NCI-H187 treated with DMSO at 0.1 percent for 48 hours (cell line): ENCODE measurements at places on chromosomes 2 and 18.

GRCh38 chr2:225842939-225843338 is 443.4 kb downstream of the NYAP2 start:
- no peak for DNase-seq

GRCh38 chr2:5751873-5752482 is 59.8 kb downstream of the SOX11 start:
- no peak for DNase-seq

GRCh38 chr2:8892111-8892510 is 54.7 kb upstream of the KIDINS220 start:
- DNase-seq, result no peak

DNA sequence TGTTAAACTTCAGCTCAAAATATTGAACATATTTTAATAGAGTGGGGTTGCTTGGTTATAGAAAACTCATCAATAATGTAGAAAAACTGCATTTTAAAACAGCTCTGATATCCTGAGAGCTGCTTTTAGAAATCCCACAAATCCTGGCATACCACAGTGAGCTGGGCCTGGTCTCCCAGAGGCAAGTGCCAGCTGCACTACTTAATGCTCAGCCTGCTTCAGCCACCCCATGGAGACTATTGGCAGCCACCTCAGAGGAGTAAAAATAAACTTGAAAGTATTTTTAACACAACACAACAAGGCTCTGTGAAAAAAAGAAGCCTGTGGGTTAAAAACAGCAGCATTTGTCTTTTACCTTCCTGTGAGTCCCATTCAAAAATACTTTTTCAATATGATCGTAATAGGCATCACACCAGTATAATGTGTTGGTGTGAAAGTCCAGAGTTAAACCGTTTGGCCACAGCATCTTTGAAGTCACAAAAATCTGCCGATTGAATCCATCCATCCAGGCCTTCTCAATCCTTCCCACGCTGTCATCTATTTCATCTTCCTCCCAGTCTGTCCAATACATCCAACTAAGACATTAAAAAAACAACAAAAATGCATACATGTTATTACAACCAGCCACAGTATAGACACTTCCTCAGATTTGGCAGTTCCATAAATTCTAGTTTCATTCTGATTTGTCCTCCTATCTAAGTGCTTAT is 1115.3 kb downstream of the LRP1B start:
- no peak for DNase-seq

DNA sequence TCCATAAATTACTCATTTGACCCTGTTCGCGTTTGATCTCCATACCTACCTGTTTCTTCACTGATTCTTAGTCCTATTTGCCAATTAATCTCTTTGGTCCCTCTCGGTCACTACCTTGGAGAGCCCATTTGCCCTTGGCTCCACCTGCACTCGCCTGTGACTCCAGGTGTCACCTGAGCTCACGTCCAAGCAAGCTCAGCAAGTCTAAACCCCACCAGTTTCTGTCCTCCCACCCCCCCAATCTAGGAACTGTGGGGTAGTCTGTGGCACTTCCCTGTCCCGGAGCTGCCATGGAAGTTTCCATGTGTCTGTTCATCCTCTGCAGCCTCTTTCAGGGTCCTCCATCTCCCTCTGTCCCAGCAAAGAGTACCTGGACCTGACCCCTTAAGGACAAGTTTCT is 68.1 kb upstream of the BCL2L11 start:
- no peak for DNase-seq

GRCh38 chr2:197268786-197269584 is 41.6 kb downstream of the ANKRD44 start:
- DNase-seq, result no peak

DNA sequence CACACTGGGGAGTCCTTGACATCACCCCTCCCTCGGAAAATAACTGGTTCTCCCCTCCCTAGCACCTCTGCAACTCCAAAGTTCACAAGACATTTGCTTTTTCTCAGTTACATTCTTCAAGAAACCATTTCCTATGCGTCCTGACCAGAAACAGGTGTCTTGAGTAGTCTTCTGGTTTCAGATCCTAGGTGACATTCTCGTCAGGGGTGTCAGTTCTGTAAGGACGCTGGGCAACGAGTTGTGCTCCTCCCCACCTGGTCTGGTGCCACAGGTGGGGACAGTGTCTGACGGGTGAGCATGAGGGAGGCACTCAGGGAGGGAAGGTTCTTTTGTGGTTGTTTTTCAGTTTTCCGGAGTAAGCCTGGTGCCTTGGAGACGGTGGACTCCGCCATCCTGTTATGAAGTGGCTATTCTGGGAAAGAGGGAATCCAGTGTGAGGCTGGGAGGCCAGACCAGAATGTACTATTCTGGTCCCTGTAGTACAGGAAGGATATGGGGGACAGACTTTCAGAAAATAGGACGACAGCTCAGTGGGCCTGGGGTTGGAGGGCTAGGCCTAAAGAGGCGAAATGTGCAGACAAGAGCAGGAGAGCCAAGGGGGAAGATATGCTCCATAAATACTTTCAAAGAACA is 50.6 kb downstream of the EPAS1 start:
- DNase-seq, result no peak

DNA sequence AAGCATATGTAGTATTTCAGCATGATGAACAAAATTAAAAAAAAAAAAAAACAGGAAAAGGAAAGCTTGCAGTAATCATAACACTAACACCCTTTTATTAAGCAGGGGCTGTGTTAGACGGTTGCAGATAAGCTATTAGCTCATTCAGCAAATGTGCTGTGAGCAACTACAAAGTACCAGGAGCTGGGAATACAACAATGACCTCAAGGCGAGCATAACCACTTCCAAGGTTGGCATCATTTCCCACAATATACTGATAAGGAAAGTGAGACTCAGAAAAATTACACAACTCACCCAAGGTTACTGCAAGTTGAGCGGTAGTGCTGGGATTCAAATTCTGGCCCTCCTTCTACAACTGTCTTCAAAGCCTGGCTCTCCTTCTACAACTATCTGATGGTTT is 38.2 kb upstream of the ACTR3 start:
- no peak for DNase-seq

DNA sequence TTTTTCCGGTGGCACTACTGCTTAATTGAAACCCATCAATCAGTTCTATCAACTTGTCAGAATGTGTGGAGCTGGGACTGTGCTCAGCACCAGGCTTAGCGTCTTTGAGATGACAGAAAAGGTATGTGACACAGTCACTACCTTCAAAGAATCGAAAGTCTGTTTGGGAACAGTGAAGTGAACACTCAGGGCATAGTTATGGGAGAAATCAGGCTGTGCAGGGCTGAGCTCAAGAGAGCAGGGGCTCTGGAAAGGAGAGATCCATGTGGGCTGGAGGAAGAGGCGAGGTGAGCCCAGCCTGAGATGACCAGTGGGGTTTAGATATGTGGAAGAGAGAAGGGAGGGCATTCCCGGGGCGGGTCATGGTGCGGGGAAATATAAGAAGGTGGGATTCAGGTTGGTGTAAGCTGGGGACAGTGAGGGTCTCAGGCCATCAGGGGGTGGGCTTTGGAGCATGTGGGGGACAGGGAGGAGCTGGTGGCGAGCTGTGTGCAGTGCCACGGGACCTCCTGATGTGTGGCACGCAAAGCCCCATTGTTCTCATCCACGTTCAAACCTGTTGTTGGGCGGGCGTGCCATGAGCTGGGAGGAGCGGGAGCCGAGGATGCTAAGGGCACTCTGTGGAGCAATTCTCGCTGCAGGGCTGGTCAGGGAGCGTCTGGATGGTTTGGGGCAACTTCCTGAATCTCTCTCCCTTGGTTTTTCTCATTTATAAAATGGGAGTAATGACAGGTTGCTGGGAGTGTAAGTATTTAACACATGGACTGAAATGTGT is 72.5 kb downstream of the VAPA start:
- DNase-seq, result no peak

- DNase-seq, result no peak
These were observed 31.2 kb upstream of the HPCAL1 start for GRCh38 chr2:10271509-10271908.

GRCh38 chr18:12777500-12777944 is 74.7 kb downstream of the PSMG2 start:
- no peak for DNase-seq

- DNase-seq, result no peak
These were observed 106.8 kb downstream of the HRH4 start for GRCh38 chr18:24567199-24567598.

- no peak for DNase-seq
These were observed 77.2 kb downstream of the NAT8 start for GRCh38 chr2:73564986-73565385.

DNA sequence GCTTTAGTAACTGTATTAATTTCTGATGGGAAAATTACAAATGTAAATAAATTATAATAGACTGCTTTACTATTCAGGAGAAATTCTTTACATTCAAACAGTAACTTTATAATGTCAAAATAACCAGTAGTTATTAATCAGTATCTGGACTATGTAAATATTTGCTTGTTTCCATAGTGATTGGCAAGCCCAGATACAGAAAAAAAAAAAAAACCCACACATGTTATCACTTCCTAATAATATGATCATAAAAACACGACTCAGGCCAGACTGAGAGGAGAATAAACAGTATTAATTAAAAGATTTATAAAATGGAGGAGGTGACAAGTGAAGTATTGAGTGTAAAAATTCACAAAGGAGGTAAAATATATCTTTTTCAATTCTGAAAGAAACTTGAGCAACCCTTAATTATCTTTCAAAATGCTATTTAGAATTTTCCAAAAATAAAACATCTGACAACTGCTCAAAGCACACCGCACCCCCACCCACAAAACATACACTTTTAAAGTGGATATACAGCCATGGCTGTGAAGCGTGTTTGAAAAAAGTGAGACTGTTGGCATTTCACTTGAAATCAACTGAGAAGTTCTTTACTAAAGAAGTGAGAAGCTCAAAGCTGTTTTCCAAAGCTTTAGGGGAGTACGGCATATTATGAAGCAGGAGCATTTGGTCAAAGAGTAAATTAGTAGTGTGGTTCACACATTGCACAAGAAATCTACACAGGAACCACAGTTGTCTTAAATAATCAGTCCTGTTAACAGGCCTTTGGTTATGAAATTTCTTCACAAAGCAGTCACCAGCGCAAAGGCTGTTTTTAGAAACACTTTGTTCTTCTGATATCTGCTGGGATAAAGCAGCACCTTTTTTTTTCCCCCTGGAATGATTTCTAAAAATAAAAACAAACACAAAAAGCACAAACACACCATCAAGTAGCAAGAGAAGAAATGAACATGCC is 475.8 kb downstream of the TXNL1 start:
- no peak for DNase-seq

- DNase-seq, result no peak
These were observed 304.2 kb downstream of the CYP26B1 start for GRCh38 chr2:71843391-71843850.

- no peak for DNase-seq
These were observed 223.8 kb downstream of the GLI2 start for GRCh38 chr2:120959426-120959825.

DNA sequence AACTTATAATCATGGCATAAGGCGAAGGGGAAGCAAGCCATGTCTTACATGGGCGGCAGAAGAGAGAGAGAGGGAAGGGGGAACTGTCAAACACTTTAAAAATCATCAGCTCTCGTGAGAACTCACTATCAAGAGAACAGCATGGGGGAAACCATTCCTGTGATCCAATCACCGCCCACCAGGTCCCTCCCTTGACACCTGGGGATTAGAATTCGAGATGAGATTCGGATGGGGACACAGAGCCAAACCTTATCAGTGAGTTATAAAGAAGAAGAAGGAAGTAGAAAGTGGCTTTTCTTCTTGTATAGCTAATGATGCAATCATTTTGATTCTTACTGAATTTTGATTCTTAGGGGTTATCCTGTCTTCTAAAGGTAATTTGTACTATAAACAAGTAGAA is 51.4 kb downstream of the SMCHD1 start:
- no peak for DNase-seq

- no peak for DNase-seq
These were observed 133.7 kb downstream of the THNSL2 start for GRCh38 chr2:88303865-88304264.

DNA sequence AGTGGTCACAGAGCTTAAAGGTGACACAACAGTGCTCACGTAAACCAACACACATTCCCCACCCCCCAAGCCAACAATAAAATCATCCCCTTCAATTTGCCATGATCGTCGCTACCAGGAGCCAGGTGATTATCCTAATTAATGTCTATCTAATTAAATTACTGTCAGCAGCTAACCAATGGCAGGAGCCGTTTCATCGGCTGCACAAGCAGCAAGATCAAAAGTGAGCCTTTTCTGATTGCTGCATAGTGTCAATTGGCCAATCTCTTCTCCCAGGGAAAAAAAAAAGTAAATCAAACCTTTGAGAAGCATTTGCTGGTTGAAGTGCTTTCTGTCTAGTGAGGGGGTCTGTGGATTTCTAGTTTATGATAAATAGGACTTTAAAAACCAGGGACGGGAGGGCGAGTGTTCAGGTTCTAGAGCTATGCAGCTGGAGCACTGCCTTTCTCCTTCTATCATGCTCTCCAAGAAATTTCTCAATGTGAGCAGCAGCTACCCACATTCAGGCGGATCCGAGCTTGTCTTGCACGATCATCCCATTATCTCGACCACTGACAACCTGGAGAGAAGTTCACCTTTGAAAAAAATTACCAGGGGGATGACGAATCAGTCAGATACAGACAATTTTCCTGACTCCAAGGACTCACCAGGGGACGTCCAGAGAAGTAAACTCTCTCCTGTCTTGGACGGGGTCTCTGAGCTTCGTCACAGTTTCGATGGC is at the start of gene TBR1:
Gene TBR1, plus strand, starts transcription at position 311 of the 721 bp plus-strand sequence. Its CDS starts 114 bp downstream, at position 425.
- no peak for DNase-seq

GRCh38 chr18:49839012-49839411 is 25.7 kb upstream of the ACAA2 start:
- no peak for DNase-seq

DNA sequence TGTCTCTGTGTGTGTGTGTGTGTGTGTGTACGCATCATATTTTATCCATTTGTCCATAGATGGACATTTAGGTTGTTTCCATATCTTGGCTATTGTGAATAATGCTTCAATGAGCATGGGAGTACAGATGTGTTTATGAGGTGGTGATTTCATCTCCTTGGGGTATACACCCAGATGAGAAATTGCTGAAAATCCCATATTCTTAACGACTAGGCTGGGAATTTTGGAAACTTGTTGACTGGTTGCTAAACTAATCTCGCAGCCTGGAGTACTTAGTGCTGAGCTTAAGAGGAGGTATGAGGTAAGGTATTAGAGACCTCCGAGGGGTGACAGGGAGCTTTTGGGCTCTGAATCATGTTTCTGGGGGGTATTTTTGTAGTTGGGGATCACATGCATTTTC is 66.0 kb upstream of the SPRED2 start:
- DNase-seq, result no peak

DNA sequence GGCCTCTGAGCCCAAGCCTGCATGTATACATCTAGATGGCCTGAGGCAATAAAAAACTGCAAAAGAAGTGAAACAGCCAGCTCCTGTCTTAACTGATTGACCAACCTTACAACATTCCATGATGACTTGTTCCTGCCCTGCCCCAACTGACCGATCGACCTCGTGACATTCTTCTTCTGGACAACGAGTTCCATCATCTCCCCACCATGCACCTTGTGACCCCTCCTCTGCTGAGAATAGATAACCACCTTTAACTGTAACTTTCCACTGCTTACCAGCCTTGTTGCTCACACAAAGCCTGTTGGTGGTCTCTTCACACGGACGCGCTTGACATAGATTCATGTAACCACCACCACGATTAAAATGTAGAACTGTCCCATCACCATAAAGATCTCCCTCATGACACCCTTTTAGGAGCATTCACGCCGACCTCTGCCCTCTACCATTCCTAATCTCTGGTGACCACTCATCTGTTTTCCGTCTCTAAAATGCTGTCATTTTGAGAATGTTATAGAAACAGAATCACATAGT is 120.1 kb upstream of the REV1 start:
- DNase-seq, result no peak

GRCh38 chr2:214631406-214631805 is 178.1 kb downstream of the BARD1 start:
- no peak for DNase-seq
